Small intestine (tissue), 16 donors: ENCODE measurements at places on chromosomes 7 and 10. TPM values are rescaled to one million over a fixed set of nuclear protein-coding genes. Genes with fewer than 3 reads are reported as not detected.

ITIH2 gene
- not detected for polyA plus RNA-seq

DNA sequence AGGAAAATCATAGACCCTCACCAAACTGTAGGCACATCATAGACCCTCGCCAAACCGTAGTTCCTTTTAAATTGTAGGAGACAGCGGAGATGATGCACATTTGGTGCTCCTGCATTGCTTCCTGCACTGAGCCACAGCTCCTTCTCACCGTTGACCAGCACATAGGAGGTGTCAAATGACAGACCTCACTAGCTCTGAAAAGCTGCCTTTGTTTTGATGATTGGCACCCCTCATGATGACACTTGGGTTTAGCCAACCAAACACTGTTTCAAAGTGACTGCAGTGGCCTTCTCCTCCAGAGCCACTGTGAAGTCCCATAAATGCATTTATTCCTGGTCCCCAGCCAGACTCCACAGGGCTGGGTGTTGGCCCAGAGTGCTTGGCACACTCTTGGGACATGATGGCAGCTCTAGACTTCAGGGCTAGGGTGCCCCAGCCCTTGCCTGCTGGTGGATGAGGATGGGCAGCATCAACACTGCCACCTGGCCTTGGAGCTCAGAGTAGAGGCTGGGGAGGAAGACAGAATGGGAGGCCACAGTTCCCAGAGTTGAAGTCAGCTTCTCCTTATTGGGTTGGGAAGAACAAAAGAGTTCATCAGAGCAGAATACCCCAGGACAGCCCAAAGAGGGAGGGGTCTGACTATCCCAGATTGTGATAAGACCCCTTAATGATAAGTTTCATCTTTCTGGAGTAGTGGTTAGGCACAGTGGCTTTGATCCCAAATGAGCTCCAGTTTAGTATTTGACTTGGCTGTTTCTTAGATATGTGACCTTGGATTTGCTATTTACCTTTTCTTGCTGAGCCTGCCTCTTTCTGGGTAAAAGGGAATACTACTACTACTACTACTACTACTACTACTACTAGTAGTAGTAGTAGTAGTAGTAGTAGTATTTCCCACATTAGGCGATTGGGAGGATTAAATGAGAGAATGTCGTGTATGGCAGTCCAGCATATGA lies 75.3 kb downstream of the MTPN start:
- no peaks in the 10 kb centered on the region for H3K36me3 ChIP-seq
- H3K27me3 ChIP-seq: no peaks in the 10 kb centered on the region
- H3K4me1 ChIP-seq: no peaks in the 10 kb centered on the region
- H3K27ac ChIP-seq: no peak overlapping the region
- DNase-seq: no peak
- no peak overlapping the region for H3K4me3 ChIP-seq

- no peaks in the 10 kb centered on the region for H3K4me1 ChIP-seq
- no peak overlapping the region for H3K27ac ChIP-seq
- DNase-seq: no peak
- H3K27me3 ChIP-seq: no peaks in the 10 kb centered on the region
- H3K36me3 ChIP-seq: no peaks in the 10 kb centered on the region
- H3K4me3 ChIP-seq: no peak overlapping the region
Measured at GRCh38 chr10:91313-91712, 42.2 kb upstream of the TUBB8 start.

DNA sequence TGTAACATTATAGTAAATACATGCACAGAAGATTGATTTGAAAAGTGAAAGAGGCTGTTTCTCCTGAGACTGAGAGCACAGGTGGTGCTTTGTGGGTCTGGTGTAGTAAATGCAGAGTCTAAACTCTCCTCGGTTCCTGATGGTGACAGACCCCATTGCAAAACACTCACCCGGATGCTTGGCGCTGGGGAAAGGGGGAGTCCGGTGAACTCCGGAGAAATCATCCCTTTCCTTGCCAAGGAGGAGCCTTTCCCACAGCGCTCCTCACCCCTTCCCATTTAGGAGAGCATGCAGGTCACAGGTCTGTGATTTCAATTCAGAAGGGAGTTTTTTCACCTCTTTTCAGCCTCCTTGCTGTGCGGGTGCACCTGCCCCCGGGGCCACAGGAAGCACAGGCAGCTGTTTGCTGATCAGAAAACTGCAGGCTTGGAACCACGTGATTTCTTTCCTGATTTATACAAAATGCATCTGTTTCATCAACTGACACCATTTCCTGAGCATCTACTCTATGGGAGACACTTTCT lies 75.6 kb upstream of the LYZL2 start:
- H3K27ac ChIP-seq: peak overlapping the region; percentile 62
- no peaks in the 10 kb centered on the region for H3K27me3 ChIP-seq
- H3K4me3 ChIP-seq: peak overlapping the region; percentile 25

CCDC172 gene
- not detected for polyA plus RNA-seq

LIPK gene
- polyA plus RNA-seq: not detected

DNA sequence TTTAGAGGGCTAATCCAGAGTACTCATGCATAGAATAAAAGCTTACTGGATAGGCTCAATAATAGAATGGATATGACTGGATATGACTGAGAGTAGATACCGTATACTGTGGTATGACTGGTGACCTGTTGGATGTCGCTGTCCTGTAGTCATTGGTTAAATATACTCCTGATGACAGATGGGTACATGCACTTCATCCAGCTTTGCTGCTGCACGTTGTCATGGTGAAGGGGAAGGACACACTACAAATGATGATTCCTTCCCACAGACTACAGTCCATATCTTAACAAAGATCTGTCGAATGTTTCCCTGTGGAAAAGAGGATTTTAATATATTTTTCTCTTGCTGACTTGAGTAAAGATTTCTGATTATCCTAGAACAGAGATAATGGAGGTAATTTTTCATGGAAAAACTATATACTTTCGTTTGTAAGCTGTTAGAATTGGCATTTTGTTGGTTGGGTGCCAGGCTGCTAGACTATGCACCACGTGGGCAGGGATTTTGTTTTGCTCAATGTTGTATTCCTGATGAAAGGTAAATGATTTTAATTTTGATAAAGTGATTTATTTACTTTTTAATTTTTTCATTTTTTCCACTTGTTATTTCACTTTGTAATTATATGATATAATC lies 97.3 kb downstream of the PPP1R9A start:
- H3K4me1 ChIP-seq: no peaks in the 10 kb centered on the region
- DNase-seq: no peak
- no peak overlapping the region for H3K27ac ChIP-seq

DNA sequence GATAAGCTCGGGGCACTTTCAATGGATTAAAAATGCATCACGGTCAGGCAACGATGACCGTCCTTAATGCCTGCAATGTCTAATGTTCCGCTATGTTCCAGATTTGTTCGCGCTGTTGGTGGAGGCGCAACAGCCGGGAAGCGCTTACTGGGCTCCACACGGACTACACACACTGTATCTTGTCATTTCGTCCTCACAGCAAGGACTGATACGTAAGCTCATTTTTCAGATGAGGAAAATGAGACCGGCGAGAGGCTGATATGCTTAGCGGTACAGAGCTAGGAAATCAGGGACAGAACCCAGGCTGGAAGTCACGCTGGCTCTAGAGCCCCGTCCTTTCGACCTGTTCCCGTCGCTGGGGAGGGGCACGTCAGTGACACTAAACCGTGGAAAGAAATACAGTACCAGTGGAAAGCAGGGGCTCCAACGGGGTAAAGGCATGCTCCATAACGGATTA lies 670 bp downstream of the TPK1 start:
- no peaks in the 10 kb centered on the region for H3K27me3 ChIP-seq
- DNase-seq: peak; percentile 83
- H3K4me3 ChIP-seq: peak overlapping the region; percentile 92
- peaks cover 5% of the 10 kb centered on the region for H3K4me1 ChIP-seq
- H3K27ac ChIP-seq: peak overlapping the region; percentile 91

DNA sequence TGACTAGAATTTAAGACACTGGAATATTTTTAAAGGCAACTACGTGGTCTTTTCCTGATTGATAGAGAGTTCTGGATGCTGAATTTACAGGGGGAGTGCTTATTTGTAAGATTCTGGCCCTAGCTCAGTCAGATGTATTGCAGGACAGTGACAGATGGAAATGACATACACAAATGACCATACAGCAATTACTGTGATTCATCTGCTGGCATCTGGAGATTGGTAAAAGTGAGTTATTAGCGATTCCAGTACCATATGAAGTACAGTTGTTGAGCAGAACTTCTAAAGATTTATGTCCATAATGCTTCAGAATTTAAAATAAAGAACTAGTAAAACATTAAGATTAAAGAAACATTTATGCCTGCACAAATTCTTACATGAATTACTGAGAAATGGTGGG lies 243.2 kb downstream of the CRPPA start:
- DNase-seq: no peak
- H3K4me3 ChIP-seq: no peak overlapping the region
- no peaks in the 10 kb centered on the region for H3K27me3 ChIP-seq
- H3K27ac ChIP-seq: no peak overlapping the region

PILRA gene
- polyA plus RNA-seq: 5.0 TPM

- no peaks in the 10 kb centered on the region for H3K36me3 ChIP-seq
- DNase-seq: no peak
- no peaks in the 10 kb centered on the region for H3K4me1 ChIP-seq
- H3K27me3 ChIP-seq: no peaks in the 10 kb centered on the region
Measured at GRCh38 chr10:73163096-73163495, 4.7 kb downstream of the ECD start.

SLC18A3 gene
- polyA plus RNA-seq: not detected

COL1A2 gene
- 2.0 TPM for polyA plus RNA-seq

- no peaks in the 10 kb centered on the region for H3K36me3 ChIP-seq
- no peaks in the 10 kb centered on the region for H3K27me3 ChIP-seq
- no peak overlapping the region for H3K27ac ChIP-seq
Measured at GRCh38 chr10:22760025-22760424, 45.6 kb upstream of the PIP4K2A start.

DNA sequence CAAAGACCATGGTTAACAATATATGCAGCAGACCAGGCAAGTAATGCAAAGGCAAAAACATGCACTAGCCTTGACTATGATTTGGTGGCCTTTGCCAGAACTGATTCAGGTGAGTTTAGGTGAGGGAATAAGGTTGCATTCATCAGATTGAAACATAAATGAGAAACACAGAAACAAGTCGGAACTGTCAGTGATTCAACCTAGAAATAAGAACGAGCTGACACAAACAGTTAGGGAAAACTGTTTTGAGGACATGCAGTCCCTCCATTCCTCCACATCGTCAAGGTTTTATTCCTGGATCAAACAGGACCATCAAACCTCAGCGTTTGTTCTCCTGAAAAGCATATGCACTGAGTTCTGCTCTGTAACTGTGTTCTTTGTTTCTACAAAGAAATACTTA lies 1.8 kb downstream of the ZNF248 start:
- H3K27ac ChIP-seq: no peak overlapping the region
- H3K4me1 ChIP-seq: peaks cover 2% of the 10 kb centered on the region
- DNase-seq: no peak
- H3K4me3 ChIP-seq: no peak overlapping the region
- peaks cover 2% of the 10 kb centered on the region for H3K36me3 ChIP-seq

FEZF1 gene
- polyA plus RNA-seq: not detected

DNA sequence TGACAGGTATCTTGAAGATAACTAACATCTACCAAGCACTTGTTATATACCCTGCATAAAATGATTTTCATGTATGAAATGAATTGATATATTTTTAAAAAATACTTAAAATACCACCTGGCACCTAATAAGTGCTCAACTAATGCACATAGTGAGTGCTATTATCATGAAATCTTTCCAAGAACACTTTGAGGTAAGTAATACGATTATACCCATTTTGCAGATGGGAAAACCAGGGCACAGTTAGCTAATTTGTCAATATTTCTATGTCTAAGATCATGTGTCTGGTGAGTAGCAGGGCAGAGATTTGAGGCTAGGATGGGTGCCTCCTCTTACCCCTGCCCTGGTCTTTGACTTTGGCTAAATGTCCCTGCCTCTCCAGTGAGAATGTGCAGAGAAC lies 6.1 kb downstream of the DMBT1 start:
- H3K4me3 ChIP-seq: no peak overlapping the region
- no peak for DNase-seq
- H3K27ac ChIP-seq: no peak overlapping the region
- H3K27me3 ChIP-seq: no peaks in the 10 kb centered on the region
- H3K36me3 ChIP-seq: peaks cover 2% of the 10 kb centered on the region
